ENCODE measurements at places on chromosomes 6 and 20.

DNA sequence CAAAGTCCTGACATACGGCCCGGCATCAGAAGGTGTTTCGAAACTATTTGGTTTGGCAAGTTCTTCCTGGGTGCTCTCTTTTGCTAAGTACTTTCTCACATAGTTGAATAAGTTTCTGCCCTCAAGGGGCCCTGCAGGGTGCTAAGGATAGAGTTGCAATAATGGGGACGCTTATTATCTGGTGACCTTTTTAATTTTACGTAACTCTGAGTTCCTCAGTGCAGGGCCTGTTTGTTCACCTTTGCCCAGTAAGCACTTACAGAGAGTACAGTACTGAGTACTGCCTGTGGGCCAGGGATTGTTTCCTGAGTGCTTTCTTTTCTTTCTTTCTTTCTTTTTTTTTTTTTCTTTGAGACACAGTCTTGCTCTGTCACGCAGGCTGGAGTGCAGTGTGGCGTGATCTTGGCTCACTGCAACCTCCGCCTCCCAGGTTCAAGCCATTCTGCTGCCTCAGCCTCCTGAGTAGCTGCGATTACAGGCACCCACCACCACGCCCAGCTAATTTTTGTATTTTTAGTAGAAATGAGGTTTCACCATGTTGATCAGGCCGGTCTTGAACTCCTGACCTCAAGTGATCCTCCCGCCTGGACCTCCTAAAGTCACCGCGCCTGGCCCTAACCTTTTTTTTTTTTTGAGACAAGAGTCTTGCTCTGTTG is 4.5 kb upstream of the PXMP4 start:
- DNase-seq: no peak

DNA sequence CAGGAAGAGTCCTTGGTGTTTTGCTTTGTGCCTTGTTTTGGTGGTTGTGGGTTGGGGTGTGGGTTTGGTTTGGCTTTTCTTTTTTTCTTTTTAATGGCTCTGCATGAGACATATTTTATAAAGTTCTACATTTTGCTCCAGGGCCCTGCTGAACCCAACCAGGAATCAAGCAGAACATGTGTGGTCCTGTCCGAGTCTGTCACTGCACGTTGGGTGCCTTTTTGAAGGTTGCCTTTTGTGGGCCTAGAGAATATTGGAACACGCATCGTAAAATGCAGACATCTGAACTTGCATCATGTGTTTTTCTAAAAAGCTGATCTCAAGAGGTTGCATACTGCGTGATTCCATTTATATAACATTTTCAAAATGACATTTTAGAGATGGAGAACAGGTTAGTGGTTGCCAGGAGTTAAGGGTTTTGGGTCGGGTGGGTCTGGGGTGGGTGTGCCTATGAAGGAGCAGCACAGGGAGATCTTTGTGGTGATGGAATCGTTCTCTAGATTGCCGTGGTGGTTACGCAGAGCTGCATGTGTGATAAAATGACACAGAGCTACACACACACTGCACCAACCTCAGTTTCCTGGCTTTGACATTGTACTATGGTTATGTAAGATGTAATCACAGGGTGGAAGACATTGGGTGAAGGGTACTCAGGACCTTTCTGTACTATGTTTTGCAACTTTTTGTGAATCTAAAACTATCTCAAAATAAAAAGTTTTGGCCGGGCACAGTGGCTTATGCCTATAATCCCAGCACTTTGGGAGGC is 80.2 kb downstream of the EYA2 start:
- DNase-seq: no peak

DNA sequence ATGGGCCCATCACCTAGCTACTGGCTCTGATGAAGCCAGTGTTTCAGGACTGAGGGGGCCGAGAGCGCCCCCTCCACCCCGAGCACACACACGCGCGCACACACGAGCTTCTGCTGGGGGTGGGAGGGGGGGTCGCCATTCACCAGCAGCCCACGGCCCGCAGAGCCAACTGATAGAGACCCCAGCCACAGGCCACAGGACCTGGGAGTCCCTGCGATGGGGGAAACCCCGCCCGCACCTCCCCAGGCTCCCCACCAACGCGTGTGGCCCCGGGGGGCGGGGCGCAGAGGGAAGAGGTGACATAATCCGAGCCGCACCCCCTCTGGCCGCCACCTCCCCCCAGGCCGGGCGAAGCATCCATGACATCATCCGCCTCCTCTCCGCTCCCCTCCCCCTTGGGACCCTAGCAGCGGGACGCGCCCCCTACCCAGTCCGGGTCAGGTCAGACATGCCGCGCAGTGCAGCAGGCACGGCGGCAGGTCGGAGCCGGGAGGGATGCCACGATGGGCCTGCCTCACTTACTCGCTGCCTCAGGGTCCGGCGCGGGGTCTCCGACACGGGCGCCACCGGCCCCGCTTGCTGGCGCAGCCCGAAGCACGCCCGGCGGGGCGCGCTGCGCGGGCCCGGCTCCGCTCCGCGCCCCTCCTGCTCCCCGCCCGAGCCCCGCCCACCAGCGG is at the start of gene LZTS3:
Gene LZTS3 (minus strand): TSS at position 617 of the 677 bp plus-strand sequence. CDS start 6,386 bp downstream, outside the sequence.
- DNase-seq: no peak

- no peak for DNase-seq
Observed at GRCh38 chr6:43931201-43931600, 161.2 kb downstream of the VEGFA start.
